ENCODE measurements at places on chromosomes 2 and 18.
A peak's percentile ranks its signal among the peaks of the same experiment; 100 is the strongest.

DNA sequence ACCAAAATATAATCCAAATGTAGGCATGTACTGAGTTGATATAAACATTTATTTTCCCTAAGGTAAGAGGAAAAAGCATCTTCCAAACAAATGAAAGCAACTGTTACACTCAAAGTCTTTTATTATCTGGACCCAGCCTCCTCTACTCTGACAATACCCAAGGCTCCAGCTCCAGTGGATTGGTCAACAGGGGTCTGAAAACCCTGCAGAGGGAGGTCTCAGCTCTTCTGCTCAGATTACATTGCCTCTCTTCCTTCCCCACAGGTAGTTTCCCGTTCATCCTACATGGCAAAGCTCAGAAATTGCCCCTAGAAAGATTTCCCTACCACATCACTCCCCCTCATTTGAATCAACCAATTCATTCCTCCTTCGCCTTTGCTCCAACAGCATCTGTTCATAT, 457.0 kb downstream of the METTL4 start:
- no peak for DNase-seq

DNA sequence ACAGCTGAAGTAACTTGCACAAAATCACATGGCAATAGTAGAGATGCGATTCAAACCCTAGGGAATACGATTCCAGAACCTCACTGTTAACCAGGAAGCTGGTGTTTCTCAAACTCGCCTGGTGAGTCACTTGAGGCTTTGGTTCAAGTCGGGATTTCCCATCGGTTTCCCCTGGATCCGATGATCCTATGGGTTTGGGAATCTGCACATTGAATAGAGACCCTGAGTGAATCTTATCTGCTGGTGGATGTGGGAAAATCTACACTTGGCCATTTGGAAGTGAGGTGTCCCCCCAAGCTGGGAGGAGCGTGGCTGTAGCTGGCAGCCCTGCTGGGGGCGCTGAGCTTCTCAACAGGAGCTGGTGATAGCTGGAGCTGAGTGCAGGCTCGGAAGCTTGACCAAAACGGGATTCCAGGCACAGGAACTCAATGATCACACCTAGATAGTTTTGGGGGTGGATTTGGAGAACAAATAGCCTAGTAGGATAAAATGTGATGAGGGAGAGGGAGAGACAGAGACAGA, 135.4 kb downstream of the PRKCE start:
- no peak for DNase-seq

DNA sequence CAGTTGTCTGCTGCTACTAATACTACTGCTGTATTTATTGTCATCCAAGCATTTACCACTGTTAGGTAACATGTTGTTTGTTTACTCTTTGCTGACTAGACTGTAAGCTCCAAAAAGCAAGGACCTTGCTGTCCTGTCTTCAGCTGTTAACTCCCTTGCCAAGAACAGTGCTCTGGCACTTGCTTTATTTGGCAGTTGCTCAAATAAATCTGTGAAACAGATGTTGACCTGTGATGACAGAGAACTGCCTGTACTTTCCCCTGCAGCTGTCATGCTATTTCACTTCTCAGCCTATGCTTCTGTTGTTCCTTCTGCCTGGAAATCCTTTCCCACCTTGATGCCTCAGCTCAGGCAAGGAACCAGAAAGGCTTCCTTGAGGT, 181.2 kb downstream of the ATAD2B start:
- DNase-seq: no peak

- DNase-seq: no peak
Observed at GRCh38 chr18:63290166-63290820, 29.3 kb downstream of the BCL2 start.

GRCh38 chr2:24272907-24273306, 87.4 kb downstream of the ITSN2 start:
- no peak for DNase-seq

DNA sequence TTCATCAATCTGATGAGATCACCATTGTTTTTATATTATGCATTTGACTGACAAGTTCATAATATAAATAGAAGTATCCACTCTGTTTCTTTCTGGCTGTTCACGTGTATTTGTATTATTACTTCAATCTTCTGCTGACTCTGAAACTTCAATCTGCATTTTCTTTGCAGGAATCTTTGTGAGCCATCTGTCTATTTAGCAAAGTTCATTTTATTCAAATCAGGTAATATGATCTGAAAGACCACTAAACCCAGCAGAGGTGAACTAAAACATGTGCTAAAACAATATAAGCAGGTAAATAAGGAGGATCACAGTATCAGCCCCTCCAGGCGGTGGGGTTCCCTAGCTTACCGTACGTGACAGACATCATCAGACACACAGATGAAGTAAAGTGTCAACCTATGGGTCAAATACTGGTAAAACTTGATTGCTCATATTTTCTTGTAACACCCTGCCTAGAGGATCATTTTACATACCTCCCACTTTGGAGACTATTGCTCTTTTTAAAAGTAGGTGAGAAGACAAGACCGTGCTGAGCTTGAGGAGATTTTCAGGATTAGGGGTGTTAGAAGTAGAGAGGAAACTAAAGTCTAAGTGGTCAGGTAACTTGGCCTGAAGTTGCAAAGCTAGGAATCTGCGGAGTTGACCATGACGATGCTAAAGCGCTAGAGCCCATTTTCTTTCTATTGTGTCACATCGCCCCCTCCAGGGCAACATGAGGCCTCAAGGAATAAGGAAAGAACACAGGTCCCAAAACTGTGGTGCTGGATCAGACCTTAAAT, 9.0 kb downstream of the DTNB start:
- DNase-seq: no peak

DNA sequence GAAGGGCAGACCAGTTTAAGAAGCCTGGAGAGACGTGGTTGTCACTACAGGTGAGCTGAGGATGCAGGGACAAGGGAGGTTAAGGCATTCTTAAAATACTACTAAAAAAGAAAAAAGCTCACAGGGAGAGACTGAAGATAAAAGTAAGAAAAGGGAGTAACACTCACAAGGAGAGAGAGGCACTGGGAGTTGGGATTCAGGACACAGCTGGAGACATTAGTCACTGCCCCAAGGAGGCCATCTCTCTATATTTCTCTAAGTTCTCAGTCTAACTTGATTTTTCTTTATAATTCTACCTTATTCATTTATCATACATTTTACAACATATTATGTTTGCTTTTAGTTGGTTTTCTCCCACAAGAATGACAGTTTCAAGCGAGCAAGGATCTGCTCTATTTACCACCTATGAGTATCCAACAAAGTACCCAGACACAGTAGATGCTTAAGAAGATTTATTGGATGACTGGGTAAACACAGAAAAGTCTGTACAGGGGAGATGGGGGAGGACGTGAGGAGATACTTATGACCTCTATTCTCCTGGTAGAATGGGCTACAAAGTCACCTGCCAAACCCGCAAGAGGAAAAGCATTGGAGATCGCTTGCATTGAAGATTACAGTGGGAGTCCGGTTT, 2.2 kb downstream of the SERPINE2 start:
- no peak for DNase-seq

- peak; percentile 22 for DNase-seq
Observed at GRCh38 chr2:74441690-74442482, at the start of gene RTKN. Gene RTKN (minus strand): TSS chr2:74441937. CDS start chr2:74441816, 121 bp downstream.

DNA sequence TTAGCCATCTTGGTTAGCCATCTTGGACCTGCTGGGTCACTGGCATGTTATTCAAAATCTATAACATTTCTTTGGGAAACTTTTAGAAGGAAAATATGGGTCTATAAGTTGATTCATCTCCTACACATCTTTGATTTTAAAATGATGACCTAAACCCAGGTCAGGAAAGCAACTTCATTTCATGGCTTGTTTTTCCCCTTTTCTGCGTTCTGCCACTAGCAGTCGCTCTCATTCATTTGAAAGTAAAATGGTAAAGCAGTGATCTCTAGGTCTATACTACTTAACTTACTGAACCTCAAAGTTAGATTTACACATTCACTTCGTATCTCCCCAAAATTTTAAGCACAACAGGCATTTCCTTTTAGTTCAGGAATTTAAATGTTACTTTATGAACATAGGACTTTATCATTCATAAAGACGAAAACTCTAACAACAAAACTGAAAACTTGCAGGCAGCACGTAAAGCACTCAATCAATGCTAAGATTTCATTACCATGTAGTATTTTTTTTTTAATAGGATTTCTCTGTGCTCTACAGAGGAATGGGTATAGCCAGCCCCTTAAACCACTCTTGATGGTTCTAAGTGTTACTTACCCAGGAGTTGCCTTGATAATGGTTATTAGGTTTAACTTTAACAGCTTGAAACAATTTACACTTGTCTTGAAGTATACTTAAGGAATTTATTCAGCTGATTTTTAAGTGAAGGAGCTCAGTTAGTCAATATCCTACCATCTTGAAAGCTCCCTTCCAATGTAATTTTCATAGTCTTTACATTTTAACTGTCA, 62.5 kb downstream of the GORASP2 start:
- no peak for DNase-seq

DNA sequence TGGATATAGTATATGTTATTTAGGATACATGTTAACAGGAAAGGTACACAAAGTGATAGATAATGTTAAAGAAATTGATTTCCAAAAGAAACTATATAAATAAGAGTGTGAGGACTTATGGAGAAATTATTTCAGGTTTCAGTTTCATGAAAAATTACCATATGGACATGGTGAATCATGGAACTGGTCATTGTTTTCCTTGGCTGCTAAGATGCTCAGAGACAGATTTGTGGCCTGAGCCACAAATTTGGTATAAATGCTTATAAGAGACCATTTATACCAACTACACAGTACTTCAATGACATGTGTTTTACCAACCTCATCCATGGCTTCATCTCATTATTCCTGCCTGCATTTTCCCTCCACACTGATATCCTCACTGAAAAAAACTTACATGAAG, 188.1 kb downstream of the FMNL2 start:
- DNase-seq: no peak

DNA sequence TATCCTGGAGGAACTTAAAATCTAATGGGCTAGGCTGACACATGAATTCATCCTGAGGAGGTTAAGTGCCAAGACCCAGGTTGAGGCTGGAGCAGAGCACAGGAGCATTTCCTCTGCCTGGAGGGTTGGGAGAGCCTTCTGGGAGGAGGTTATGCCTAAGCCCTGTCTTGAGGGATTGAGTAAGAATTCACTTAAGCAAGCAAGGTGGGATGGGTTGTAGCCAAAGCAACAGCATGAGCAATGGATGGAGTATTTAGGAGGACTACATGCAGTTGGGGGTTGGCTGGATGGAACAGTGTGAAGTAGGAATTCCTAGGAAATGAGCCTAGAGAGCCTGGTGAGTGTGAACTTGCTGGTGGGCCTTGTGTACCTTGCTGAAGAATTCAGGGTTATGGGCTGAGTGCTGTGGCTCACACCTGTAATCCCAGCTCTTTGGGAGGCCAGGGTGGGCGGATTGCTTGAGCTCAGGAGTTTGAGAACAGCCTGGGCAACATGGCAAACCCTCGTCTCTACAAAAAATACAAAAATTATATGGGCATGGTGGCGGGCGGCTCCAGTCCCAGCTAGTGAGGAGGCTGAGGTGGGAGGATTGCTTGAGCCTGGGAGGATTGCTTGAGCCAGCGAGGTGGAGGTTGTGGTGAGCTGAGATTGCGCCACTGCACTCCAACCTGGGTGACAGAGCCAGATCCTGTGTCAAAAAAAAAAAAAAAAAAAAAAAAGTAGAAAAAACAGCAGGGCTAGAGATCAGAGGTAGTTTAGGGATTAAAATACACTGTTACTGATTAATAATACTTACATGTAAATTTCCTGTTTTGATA, 22.2 kb downstream of the TANC1 start:
- DNase-seq: no peak

- no peak for DNase-seq
Observed at GRCh38 chr18:686339-687111, 25.9 kb downstream of the ENOSF1 start.

- no peak for DNase-seq
Observed at GRCh38 chr18:7926526-7926925, 359.4 kb downstream of the PTPRM start.

DNA sequence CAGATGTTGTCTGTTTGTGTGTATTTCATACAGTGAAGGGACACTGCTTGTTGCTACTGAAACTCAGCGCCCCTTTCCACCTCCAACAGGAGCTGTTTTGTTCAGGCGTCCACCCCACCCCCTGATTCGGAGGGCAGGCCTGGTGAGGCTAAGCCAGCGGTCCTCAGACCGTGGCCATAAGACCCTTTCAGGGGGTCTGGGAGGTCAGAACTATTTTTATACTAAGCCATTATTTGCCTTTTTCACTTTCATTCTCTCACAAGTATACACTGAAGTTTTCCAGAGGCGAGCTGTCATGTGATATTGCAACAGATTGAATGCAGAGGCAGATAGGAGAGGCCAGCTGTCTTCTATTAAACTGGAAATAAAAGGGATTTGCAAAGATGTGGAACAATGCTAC, 39.7 kb upstream of the IGFBP5 start:
- no peak for DNase-seq

DNA sequence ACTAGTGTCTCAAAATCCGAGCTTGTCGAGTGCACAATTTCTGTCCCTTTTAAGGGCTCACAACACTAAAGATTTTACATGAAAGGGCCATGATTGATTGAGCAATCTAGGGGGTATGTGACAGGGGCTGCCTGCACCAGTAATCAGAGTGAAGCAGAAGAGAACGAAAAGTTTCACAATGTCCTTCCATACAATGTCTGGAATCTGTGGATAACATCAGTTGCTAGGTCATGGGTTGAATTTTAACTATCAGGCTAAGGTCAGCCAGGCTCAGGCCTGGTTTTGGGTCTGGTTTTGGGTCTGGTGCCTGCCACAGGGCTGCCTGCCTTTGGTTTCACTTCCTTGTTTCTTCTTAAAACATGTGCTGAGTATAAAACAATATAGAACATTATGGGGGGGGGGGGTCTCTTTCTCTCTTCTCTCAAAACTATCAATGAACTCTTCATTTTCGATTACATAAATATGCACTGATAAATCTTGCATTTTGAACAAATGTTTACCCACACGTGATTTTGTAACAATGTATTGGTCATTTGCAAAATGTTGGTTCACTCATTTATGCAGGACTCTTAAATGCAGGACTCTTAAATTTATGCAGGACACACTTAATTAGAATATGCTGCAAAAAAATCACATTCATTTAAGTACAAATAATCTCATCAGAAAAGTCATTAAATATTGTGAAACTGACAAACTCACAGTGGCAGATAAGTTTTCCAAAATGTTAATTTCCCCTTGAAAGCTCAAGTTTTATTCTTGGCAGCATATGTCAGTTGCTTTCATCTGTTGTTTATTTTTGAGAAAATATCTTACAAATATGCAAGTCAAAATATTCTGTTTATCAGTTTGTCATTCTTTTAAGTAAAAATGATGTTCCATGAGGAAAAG, 290.5 kb upstream of the KYNU start:
- no peak for DNase-seq

- DNase-seq: no peak
Observed at GRCh38 chr2:86636842-86637241, 13.2 kb upstream of the RNF103 start.

DNA sequence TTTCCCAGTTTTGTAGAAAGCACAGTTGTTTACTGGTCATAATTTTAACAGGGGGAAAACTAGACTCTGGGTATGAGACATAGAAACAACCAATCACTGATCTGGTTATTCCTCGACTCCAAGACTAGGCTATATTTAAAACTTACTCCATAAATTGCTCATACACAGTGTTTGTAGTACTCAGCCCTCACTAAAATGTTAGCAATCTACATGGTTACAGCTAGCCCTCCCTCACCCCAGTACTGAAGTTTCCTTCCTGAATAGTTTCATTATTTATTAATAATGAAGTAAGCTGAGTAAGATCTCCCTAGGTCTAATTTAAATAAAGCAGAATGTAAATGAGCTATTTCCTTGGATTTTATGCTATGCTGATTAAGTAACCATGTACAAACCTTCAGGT, 275.1 kb downstream of the CDH20 start:
- no peak for DNase-seq
